ENCODE measurements at places on chromosomes 7 and 10.

- DNase-seq: no peak
These were observed 51.9 kb downstream of the OAT start for GRCh38 chr10:124366825-124367224.

GRCh38 chr10:122164023-122164601 lies 107.0 kb upstream of the BTBD16 start:
- DNase-seq: no peak

- DNase-seq: no peak
These were observed 628.4 kb upstream of the TPK1 start for GRCh38 chr7:145464287-145464686.

- no peak for DNase-seq
These were observed 111.5 kb downstream of the NPY start for GRCh38 chr7:24395512-24395911.

DNA sequence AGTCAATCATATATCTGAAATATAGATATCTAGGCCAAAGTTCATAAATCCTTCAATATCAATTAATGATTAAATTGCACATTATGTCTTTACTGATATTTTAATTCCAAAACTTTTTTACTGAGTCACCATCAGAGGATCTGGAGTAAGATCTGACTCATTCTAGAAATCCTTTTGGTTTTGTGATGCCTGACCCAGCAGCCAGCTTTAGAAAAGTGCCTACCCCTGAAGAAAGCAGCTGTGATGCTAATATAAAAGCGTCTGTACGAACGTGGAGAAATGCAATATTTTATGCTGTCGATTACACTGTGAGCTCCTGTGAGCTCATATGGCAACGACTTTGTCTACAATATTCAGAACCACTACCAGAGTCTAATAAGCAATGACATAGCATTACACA lies 142.5 kb upstream of the LRRTM3 start:
- DNase-seq: no peak

GRCh38 chr10:71821909-71822763 lies 28.9 kb downstream of the PSAP start:
- no peak for DNase-seq

DNA sequence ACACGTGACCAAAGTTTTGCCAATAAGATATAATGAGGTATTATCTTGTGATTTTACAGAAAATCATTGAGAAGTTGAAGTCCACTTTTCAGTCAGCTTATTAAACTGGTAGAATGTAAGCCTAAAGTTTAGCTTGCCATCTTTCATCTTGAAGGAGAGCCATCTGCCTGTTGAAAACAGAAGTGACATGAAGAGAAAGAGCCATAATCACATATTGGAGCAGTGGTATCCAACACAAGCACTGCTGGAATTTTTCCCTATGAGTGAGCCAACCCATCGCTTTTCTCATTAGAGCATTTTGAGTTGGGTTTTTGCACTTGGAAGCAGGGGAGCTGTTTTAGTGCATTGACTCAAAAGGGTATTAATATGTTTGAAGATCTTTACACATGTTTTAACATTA lies 117.6 kb upstream of the FERD3L start:
- DNase-seq: no peak

- DNase-seq: no peak
These were observed 2.5 kb downstream of the PTER start for GRCh38 chr10:16439295-16439694.

GRCh38 chr10:82075605-82076004 lies 200.6 kb downstream of the NRG3 start:
- DNase-seq: no peak

GRCh38 chr10:17222329-17222728 lies 5.7 kb upstream of the VIM start:
- no peak for DNase-seq

DNA sequence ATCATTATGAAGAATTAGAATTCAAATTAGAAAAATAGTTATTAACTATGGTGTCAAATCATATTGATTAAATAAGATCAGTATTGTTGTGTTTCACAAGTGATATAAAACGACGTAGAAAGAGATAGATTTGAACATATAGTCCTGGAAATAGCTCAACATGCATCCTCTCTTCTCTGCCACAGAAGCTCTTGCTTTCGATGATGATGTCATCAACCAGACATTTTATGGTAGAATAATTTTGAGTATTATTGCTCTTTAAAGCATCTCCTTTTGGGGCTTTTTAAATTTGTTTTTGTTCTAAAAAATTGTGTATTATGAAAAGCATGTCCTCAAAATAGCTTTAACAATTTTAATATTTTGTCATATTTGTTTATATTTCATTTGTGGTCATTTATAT lies 95.0 kb downstream of the DGKB start:
- DNase-seq: no peak

Data from T-helper 22 cell (primary cell).